ENCODE measurements at places on chromosomes 1 and 21.

GRCh38 chr1:92191726-92192125 lies 26.0 kb upstream of the C1orf146 start:
- DNase-seq, result no peak

- no peak for DNase-seq
These were observed 59.4 kb downstream of the CDC7 start for GRCh38 chr1:91559838-91560565.

DNA sequence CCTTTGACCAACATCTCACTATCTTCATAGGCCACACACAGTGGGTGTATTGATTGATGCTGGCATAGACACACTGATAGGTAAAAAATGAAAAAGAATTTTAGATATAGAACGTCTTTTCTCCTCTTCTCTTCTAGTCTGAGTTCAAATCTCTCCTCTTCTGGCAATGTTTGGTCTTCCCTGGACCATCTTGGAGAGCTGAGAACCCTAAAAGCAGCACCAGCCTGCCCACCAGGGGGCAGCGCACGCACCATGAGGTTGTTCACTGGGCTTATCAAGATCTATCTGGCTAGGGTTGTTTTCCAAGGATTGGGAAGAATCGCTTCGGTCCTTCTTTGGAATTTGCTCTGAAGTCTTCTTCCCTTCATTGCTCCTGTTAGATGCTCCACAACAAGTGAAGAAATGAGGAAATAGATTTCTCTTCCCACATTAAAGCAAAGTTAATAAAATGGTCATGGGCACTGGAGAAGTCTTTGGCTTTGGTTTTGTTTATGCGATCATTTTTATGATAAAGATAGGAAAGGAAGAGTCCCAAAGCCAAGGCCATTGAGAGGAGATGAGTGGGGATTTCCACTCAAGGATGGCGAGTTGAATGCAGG lies 104.0 kb upstream of the OLIG2 start:
- DNase-seq, result no peak

- DNase-seq, result no peak
These were observed 33.1 kb downstream of the RAP1GAP start for GRCh38 chr1:21636029-21636428.

GRCh38 chr21:40901691-40902090 lies 54.7 kb upstream of the DSCAM start:
- no peak for DNase-seq

DNA sequence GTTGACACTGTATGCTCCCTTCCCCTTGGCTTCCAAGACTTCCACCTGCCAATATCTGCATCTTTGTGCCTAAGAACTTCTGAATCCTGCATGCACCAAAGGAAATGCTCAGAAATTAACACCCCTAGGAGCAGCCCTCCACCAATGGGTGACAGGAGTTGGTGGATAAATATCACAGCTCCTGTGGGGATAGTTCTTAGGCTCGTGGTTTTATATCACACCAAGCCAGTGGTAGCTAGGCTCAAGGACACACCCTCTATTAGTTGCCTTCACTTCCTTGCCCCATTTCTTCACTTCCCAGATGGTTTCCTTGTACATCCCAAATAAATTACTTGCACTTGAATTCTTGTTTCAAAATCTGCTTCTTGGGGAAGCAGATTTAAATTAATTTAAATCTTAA lies 16.9 kb upstream of the CDC14A start:
- DNase-seq, result no peak

- DNase-seq, result no peak
These were observed 49.4 kb downstream of the NFIA start for GRCh38 chr1:61131716-61132115.

DNA sequence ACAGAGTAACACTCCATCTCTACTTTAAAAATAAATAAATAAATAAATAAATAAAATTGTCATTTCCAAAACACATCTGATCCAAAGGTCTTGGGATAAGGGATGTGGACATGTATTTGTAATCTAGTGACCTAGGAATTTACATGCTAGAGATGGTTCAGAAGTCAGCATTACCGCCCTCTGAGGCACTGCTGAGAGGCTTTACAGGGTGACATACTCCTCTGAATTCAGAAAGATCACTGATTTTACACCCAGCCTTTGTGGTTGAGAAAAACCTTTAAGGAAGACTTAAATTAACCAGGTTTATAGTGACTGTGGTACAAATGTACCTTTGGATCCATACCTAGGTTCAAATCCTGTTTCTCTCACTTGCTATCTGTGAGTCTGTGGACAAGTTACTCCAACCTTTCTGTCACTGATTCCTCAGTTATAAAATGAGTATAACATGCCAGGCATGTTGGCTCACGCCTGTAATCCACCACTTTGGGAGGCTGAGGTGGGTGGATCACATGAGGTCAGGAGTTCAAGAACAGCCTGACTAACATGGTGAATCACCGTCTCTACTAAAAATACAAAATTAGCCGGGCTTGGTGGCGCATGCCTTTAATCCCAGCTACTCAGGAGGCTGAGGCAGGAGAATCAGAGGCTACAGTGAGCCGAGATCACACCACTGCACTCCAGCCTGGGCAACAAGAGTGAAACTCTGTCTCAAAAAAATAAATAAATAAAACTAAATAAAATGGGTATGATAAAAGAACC lies 20.1 kb downstream of the OSBPL9 start:
- DNase-seq, result peak; percentile 42

- DNase-seq, result no peak
These were observed 51.5 kb downstream of the FOXO6 start for GRCh38 chr1:41412748-41413147.

GRCh38 chr21:43312751-43313169 lies 114.2 kb downstream of the SIK1 start:
- DNase-seq, result no peak

DNA sequence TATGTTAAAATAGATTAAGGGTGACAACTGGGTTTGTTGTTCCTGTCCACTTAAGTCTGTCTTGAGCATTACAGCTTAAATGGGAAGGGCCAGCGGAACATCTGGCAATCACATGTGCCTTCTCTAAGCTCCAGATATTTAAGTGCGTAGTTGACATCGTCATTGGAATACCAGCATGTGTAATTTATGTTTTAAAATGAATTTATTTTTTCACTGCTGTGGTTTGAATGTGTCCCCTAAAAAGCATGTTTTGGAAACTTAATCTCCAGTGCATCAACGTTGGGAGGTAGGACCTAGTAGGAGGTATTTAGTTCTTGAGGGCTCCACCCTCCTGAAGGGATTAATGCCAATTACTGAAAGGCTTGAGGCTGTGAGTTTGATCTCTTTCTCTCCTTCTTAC lies 13.4 kb downstream of the ZCCHC17 start:
- DNase-seq, result no peak

DNA sequence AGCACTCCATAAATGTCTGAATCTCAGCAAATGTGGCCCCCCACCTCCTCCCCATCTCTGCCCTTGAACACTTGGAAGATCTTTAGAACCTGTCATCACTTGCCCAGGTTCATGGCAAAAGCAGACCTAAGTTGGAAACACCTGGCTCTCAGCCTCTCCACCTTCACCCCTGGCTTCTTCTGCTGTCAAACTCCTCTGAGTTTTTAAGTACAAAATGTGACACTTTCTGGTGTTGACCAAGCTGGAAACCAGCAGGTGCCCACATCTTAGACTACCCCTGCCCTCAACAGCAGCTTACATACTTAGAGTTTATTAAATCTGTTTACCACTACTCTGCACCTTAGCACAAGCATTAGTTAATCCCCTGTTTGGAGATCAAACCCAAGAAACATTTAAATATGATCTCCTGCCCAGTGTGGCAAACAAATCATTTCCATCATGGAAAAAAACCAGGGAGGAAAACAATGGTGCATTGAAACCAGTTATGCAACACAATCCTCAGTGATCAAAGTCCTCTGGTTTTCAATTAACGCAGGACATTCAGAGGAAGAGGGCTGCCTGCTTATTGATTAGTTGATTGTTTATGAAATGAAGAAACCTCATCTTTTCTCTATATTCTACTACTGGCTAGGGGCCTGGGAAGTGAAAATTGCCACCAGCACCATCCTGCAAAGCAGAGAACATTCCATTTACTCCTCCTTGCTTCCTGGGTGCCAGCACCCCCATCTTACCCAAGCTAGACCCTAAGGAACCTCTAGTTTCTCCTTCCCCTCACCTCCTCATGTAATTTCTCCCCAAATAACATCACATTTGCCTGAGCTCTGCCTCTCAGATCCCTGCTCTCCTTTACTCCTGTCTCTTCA lies 139.4 kb upstream of the RAB4A start:
- no peak for DNase-seq

DNA sequence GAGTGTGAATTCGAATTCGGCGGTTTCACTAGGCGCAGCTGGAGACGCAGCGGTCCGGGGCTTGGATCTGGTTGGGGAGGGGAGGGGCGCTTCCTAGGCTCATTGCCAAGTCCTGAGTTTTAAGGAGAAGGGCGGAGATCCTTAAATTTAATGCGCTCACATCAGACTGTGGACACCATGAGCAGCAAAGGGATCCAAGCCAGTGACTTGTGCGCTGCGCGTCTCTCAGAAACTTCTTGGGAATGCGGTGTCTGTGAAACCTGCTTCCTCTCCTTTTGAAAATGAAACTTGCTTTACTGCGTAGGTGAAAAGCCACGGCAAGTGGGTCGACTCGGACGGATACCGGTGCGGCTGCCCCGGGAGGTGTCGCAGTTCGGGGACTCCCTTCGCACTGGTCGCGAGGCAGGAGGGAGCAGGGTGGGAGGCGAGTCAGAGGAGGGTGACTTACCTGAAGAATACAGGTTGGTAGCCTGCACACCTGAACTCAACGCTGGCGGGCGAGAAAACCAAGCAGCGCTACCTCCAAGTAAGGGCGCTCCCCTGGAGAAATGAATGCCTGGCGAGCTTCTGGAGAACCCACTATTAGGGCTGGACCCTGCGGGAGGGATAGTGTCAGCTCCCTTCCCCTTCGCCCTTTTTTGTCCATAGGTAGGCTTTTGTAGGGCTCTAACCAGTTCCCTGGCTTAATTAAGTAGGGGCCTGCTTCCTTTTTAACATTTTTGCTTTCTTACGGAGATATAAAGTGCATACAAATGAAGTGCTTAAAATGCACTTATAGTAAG lies 992 bp downstream of the TENT5C start:
- no peak for DNase-seq

- DNase-seq, result no peak
These were observed 2.0 kb upstream of the KRTAP19-1 start for GRCh38 chr21:30482130-30482529.

- DNase-seq, result no peak
These were observed 94.3 kb upstream of the EDN2 start for GRCh38 chr1:41578712-41579335.

- DNase-seq, result no peak
These were observed 354.7 kb downstream of the LMO4 start for GRCh38 chr1:87683196-87683956.

DNA sequence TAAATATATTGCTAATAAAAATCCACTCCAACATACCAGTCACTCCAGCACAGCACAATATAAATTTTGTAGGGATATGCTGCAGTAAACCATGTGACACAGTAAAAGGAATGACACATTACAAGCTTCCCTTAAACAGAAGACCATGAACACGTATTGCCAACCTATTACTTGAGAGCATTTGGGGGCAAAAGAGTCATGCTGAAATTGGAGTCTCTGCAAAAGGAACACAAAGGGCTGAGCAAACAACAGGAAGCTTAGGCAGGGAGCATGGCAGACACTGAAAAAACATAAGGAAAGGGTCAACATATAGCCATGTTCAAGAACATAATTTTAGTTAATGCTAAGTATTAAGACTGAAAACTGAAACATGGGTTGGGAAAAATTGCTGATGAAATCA lies 214.5 kb downstream of the SMYD3 start:
- DNase-seq, result no peak

DNA sequence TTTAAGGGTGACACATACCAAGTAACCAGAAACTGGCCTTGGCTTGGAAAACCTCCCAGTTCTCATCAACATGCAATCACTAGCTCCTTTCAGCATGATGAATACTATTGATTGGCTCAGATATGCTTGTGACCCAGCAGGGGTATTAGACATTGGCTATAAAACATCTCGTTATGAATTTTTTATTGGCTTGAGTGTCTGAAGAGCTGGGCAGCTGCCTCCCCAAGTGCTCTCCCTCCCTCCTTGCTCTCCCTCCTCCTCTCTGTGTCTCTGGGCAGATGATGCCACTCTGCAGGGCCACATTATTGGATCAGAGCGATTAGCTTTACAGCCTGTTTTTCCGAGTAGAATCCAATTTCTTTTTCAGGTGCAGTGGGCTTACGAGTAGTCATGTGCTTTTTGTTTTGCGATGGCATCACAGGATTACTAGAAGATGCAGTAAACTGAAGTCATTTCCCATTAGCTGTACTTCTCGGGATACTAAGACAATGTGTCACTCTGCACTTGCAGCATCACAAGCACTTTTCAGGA lies 79.3 kb upstream of the ATF3 start:
- DNase-seq, result no peak

Data from AG09319 (cell line).